ENCODE measurements at places on chromosomes 4 and X.

DNA sequence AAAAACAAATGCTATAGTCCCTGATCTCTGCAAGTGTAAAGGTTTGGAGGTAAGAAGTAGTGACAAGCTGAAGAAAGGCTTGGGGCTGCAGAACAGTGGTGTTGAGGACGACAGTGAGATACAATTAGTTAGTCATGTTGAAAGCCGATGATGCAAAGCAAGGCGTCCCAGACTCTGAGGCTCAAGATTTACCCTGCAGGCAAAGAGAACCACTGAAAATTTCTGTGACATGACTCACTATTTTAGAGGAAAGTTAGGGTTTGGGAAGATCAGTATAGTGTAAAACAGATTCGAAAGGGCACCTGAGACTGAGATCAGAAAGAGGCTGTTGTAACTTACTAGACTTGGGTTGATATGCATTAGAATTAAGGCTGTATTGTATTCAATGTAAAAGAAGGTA lies 281.3 kb upstream of the FTHL17 start:
- DNase-seq = peak; percentile 59

DNA sequence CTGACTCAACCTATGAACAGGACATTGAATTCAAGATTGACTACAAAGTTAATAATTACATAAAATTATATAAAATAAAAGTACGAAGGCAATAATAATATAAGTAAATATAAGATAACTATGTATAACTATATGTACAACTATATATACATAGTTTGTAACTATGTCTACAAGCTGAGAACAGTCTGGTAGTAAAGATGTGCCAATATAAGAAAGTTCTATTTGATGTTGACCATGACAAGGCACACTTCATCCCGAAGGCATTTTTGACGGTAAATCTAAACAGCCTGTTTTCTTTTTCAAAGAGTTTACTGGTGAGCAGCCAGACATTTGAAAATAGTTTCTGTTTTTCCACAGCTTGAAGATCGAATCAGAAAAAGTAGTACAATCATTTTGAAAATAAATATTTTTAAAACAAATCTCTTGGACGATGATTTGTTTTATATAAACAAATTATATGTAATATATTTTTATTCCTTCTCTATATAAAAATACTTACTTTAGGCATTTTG lies 112.9 kb downstream of the CEP44 start:
- DNase-seq = no peak

DNA sequence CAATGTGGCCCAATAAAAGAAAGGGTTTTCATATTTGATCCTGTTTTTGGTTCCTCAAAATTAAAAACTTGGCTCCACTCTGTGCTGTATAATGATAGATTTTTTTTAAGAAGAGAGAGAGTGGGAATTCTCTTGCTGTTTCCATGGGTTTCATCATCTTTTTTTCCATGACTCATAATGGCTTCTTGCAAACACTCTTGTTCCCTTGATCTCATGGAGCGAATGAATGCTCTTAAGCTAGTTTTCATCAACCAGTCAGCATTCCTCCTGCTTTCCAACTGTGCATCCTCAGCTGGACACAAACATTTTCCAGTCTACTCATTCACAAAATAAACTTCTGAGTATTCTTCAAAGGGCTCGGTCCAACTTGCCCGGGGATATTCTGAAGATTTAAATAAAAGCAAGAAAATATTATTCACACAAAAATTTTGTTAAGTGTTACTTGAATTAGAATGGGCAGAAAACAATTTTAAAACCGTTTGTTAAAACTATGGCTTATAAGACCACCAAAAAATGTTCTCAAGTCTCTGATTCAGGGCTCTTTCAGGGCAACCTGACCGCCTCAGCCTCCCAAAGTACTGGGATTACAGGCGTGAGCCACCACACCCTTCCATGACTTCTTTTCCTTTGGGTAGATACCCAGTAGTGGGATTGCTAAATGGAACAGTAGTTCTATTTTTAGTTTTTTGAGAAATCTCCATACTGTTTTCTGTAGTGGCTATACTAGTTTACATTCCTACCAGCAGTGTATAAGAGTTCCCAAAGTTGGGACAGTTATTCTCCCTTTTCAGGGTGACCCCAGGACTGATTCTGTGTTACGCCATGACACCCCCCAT lies 64.7 kb downstream of the TMEM156 start:
- DNase-seq = peak; percentile 99

DNA sequence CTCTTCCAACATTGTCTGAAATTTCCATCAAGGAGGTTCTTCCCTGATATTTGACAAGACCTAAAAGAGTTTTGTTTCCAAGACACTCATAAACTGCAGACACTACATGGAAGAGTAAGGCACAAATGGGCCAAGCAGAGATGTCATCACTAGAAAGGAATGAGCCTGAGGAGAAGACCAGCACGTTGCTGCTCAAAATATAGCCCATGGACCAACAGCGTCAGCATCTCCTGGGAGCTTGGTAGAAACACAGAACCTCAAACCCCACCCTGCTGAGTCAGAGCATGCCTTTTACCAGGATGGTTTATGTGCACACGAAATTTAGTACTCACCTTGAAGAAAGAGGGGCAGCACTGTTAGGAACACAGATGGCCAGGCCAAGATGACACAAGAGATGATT lies 128.7 kb upstream of the MID1 start:
- DNase-seq = peak; percentile 16

- no peak for DNase-seq
Measured at GRCh38 chrX:148024425-148025148, 43.5 kb downstream of the FMR1NB start.

GRCh38 chr4:25767877-25768725 lies 94.7 kb downstream of the SEL1L3 start:
- peak; percentile 66 for DNase-seq

DNA sequence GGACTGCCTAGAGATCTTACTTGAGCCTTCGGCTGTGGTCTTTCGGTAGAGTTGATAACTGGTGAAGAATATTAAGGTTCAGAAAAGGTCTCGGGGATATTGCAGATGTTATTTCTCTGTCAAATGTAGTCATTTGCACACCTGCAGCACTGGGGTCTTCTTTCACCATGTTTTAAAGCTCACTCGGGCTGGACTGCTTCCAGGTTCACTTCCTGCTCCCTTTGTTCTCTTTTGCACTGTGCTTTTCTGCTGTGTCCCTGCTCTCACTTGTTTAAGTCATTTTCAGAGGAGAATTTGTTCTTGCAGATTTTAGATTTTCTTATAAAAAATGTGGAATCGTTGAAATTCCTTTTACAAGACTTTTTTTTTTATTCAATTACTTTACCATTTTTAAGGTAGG lies 68.5 kb downstream of the BMPR1B start:
- peak; percentile 7 for DNase-seq

DNA sequence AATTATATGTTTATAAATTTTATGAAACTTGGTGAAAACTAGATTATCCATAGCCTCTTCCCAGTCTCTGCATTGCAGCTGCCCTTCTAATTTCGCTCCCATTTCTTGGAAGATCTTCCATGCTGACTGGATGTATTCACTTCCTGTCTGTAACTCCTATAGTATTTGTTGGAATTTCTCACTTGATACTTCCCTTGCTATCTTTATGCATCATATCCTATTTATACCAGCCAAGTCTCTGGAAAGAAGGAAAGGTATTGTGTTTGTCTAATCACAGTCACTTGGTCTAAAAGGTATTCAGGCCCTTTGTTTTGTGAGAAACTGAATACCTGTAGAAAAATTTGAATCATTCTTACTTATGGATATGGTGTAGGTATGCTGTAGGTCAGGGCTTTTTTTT lies 870.9 kb upstream of the FRG1 start:
- peak; percentile 23 for DNase-seq

- no peak for DNase-seq
Measured at GRCh38 chr4:168632301-168632725, 135.5 kb downstream of the PALLD start.

DNA sequence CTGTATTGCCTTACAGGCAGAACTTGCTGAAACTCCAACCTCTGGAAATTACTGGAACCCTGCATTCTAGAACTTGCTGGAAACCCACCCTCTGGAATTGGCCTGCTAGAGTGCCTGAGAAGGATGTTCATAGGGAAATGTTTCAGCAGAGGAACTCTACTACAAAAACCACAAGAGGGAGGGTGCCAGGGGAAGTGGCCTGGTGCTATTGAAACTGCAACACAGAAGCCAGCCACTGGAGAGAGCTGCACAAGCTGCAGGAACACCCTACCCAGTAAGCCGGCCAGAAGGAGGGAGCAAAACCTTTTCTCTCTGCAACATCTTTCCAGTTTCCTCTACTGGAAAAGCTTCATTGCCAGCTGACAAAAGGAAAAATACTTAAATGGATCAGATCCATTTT lies 2.5 kb upstream of the BRWD3 start:
- peak; percentile 17 for DNase-seq

DNA sequence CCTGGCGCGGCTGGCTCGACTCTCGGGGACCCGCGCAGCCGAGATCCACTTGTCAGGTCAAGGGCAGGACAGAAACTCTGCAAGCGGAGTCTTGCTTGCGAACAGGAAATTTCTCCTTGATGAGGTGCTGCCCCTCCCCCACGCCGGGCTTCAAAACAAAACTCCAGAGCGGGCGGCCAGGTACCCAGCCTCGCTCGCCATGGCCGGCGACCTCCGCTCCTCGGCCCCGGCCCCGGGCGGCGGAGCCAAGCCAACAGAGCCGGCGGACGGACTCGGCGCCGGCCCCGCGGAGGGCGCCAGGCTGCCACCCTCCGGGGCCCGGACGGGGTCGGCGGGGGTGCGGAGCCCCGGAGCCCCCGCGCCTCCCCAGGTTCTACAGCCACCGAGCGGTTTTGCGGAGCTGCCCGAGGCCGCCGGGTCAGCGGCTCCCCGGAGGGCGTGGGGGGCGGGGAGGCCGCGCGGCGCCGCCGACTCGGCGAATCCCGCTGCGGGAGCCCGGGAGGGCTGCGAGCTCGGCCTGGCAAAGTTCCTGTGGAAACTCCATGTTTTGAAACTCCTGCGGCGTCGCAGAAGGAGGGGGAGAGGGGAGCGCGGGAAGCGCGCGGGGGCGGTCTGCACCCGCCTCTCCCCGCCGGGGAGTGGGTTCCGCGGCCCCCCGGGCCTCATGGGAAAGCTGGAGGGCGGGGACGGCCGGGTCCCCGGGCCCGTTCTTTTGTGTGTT lies 11.7 kb upstream of the BCOR start:
- DNase-seq = peak; percentile 57

DNA sequence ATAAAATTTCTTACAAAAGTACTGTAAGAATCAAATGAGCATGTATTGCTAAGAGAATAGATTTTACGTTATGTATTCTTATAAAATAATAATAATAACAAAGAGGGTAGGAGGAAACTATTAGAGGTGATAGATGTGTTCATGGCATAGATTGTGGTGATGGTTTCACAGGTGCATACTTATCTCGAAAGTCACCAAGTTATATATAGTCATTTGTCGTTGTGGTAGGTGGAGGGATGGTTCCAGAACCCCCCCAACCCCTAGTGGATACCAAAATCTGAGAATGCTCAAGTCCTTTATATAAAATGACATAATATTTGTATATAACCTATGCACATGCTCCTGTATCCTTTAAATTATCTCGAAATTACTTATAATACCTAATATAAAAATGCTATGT lies 36.7 kb upstream of the H2AZ1 start:
- DNase-seq = no peak

- DNase-seq = peak; percentile 73
Measured at GRCh38 chr4:156186111-156186510, 232.4 kb upstream of the CTSO start.

GRCh38 chr4:169256101-169256612 lies 14.6 kb downstream of the SH3RF1 start:
- no peak for DNase-seq

DNA sequence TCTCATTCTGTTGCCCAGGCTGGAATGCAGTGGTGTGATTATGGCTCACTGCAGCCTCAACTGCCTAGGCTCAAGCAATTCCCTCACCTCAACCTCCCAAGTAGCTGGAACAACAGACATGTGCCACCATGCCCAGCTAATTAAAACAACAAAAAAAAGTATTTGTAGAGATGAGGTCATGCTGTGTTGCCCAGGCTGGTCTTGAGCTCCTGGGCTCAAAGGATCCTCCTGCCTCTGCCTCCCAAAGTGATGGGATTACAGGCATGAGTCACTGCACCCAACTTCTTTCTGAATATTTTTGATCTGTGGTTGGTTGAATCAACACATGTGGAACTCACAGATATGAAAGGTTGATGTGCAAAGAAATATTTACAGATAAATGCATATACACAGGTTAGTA lies 18.5 kb upstream of the SEPTIN11 start:
- DNase-seq = no peak

GRCh38 chr4:56302760-56303159 lies 84.5 kb downstream of the AASDH start:
- no peak for DNase-seq

Data from fibroblast of skin of abdomen (primary cell).